Stimulated activated CD4-positive, alpha-beta T cell treated with anti-CD3 and anti-CD28 coated beads, Interleukin-4, amount 100 ng/mL, for 4 hours (primary cell): ENCODE measurements at places on chromosomes 12 and 14.

- DNase-seq: no peak
Observed at GRCh38 chr14:57290751-57291150, 22.0 kb downstream of the AP5M1 start.

DNA sequence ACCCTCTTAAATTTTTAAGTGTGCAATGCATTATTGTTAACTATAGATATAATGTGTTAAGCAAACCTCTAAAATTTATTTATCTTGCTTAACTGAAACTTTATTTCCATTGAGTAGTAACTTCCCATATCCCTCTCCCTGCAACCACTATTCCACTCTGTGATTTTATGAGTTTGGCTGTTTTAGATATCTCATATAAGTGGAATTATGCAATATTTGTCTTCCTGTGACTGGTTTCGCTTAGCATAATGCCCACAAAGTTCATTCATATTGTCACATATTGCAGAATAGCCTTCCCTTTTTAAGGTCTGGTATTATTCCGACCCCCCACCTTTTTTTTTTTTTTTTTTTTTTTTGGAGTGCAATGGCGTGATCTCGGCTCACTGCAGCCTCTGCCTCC, 247.6 kb downstream of the EMP1 start:
- no peak for DNase-seq

- peak; percentile 17 for DNase-seq
Observed at GRCh38 chr12:112170376-112170775, 45.0 kb downstream of the TRAFD1 start.

GRCh38 chr14:90715993-90716392, 100.2 kb downstream of the TTC7B start:
- no peak for DNase-seq

DNA sequence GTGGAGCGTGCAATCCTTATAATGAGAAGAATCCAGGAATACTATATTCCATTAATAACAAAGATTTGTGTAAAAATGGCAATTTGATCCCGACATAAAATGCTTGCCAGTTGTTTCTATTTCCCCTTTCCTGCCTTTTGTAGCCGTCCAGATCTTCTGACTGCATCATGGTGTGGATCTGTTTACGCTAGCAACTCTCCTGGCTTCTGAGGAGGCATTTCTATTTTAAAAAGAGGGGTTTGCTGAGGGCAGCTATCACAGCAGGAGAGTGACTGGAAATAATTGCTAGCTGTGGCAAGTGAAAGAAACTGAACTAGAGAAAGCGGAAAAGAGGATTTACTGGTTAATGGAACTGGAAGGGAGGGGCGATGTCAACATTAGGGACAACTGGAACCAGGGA, 145.6 kb downstream of the ATP23 start:
- DNase-seq: no peak

- no peak for DNase-seq
Observed at GRCh38 chr12:12366701-12367481, 10.0 kb downstream of the BORCS5 start.

DNA sequence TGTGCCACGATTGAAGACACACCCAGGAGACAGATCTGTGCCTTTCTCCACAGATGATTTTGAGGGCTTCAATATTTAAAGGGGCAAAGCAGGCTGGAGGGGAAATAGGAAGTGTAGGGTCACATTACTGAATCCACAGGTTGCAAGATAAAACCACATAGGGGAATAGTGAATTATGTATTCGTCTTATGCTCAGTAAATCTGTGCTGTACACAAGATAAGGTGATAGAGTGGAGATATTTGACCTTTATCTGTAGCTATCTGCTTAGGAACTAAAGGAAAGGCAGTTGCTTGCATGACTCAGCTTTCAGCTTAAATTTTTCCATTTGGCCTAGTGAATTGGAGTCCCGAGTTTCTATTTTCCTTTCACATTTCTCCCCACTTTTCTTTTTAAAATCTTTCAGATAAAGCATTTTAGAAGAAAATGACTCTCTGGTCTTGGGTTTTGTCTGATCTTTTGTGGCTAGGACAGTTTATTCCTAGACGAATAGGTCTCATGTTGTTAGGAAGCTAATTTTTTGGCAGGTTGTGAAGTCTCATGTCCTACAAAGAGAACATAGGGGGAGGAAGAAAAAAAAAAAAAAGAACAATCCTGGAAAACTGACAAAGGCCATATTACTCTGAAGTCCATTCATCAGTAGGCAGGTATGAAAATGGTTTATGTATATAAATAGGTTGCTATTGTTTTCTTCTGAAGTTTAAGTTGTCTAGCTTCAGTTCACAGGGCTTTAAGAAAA, 55.4 kb downstream of the FBXO33 start:
- no peak for DNase-seq

DNA sequence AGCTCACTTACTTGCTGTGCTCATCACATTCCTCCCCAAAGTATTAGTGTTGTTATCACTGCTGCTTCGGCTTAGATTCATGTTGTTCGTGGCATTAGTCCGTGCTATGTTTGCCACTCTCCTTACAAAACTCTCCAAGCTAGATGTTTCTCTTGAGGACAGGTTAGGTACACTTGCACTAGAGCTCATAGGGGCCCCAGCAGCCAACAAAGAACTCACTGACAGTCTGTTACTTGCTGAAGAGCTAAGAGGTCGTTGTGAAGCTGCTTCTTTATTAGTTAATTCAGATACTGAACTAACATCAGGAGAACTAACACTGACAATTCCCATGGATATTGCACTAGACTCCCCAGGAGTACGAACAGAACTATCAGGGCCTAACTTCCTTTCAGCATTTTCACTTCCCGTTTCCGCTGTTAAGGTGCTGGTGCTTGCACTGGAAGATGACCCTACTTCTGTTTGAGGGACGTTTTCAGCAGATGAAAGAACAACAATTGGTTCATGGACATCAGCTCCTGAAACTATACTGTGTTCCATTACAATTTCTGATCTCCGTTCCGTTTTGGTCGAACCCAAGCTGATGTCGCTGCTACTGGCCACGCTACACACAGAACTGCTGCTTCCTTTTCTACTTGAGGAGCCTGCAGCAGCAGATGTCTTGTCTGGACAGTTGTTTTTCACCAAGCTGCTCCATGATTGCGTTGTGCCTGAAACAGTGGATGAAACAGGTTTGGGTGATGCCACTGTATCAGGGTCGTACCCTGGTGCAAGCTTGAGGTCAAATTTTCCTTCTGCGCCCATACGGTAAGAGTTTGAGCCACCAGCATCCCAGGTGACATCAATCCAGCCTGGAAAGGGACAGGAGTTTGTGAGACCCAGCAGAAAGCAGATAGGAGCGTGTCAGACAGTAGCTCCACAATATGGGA, 78.7 kb downstream of the HECTD1 start:
- DNase-seq: no peak

- DNase-seq: no peak
Observed at GRCh38 chr14:88421286-88421685, 35.8 kb downstream of the SPATA7 start.

GRCh38 chr12:42608196-42608825, 18.8 kb upstream of the PRICKLE1 start:
- DNase-seq: no peak

- no peak for DNase-seq
Observed at GRCh38 chr12:15931590-15932053, 20.5 kb downstream of the DERA start.

- no peak for DNase-seq
Observed at GRCh38 chr14:72454388-72455160, 439.3 kb downstream of the DPF3 start.

DNA sequence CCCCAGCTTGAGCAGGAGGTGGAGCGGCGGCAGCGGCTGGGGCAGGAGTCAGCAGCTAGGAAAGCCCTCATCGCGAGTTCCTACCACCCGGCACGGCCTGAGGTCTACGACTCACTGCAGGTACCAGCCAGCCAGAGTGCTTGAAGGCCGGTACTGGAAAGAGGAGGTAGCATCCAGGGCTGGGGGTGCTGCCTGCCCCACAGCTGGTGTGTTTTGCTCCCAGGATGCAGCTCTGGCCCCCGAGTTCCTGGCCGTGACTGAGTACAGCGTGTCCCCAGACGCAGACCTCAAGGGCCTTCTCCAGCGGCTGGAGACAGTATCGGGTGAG, 1.6 kb downstream of the OGFOD2 start:
- no peak for DNase-seq

- DNase-seq: no peak
Observed at GRCh38 chr14:82755476-82755875, 1221.8 kb upstream of the SEL1L start.

- DNase-seq: no peak
Observed at GRCh38 chr14:99224948-99225347, 47.0 kb downstream of the BCL11B start.

GRCh38 chr14:94470311-94470710, 5.7 kb downstream of the SERPINA9 start:
- DNase-seq: no peak

DNA sequence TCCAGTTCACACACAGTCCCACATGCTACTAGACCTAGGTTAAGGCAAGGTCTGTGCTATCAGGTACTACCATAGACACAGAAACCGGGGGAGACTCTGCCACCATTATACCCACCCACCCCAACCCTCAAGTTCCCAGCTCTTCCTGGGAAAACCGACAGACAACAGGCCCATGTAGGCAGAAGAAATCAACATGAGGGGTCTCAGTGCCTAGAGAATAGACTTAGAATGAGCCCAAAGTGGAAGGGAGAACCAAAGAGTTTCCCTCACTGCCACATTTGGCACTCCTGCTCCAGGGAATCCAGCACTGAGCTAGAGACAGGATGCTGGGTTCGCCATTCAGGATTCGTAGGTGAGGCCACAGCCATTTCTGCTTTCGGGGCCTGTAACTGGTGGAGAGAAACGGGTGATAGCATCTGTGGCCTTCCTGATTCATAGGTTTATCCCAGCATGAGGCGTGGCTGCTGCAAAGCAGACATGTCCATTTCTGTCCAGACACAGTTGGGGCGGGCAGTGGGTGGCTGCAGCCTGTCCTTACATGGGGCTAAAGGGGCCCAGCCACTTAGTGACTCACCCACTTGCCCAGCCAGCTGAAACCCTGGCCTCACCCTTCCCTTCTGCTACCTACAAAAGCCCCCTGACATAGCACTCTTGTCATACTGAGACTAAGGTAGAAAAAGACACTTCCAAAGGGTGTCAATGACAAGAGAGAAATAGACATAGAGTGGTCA, 69.4 kb downstream of the IRF2BPL start:
- DNase-seq: no peak

- DNase-seq: no peak
Observed at GRCh38 chr14:98927986-98928385, 344.0 kb downstream of the BCL11B start.

DNA sequence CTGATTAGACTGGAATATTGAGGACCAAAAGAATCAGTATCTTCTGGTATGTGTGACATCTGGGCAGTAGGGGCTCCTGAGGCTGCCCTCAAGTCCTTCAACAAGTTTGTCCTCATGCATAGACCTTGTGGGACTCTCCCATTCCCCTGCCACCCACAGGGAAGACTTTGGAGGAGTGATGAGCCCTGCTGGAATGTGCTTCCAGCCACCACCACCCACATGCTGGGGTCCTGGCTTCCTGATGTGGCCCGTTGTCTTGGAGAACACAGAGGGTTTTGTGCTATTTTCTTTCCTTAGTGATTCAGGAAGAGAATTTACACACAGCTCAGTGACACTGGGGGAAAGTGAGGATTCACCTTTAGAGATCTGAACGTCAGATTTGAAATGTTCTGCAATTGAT, 29.2 kb upstream of the SEL1L start:
- DNase-seq: no peak

DNA sequence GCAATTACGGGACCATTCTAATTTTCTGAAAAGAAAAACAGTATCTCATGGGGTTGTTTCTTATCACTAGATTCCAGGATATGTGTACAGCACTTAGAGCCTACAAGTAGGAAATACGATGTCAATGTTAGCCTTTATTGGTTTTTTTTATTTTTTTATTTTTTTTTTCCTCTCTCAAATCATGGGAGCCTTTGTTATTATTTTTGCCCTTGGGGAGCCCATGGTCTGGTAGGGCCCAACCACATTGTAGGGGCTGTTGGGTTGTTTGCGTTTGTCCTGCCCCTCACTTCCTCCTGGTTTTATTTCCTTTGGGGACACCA, 5.9 kb downstream of the MORN3 start:
- no peak for DNase-seq

GRCh38 chr12:26666286-26666685, 166.7 kb downstream of the ITPR2 start:
- no peak for DNase-seq

DNA sequence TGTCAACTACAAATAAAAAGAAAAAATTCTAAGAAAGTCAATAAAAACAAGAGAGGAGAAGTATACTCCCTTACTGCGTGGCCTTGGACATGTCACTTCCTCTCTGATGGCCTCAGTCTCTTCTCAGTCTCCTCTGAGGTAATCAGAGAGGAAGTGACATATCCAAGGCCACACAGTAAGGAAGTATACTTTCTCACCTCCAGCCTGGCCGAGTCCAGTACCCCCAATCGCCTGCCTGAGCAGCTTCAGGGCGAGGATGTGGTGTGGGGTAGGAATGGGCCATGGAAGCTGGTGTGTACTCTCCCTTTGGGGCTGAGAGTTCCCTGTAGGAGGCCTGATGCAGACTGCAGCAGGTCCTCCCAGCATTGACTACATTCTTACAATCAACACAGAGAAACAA, 15.8 kb downstream of the VDR start:
- DNase-seq: no peak

DNA sequence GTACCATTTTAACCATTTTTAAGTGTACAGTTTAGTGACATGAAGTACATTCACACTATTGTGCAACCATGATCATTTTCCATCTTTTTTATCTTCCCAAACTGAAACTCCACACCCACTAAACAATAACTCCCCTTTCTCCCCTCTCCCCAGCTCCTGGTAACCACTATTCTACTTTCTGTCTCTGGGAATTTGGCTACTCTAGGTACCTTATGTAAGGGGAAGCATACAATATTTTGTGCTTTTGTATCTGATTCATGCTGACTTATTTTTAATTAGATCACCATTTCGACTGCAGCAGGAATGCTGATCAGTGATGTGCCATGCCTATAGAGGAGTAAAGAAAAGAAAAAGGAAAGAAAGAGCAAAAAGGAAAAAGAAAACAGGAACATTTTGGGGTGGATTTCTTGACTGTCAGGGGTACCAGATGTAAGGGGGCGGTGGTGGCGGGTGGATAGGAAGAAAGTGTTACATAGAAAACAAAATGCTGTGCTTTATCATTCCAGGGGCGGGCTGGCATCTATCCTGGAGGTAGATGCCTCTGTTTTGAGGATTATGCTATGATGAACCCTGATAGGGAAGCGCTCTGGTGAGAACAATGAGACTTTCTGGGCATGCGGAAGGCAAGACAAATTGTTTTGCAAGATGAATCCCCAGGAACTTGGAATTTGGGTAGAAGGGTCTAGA, 45.2 kb upstream of the CTDSP2 start:
- DNase-seq: no peak

DNA sequence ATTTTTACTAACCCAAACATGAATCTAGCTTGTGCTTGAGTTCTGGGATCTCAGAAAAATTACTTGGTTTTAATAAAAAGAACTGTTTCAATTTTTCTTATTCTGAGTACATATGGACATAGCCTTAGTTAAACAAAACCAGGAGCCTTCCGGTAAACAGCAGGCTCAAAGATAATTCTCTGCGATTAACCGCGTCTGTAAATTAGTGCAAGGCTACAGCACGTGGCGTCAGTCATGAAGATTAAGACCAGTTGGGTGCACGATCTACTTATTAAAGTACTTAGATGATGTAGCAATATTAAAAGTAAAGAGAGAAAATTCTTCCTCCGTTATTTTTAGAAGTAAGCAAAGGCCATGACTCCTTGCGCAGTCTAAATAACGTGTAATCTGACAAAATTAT, 700 bp downstream of the KCNJ8 start:
- DNase-seq: no peak
